ENCODE measurements at places on chromosomes 3 and 15. TPM values are rescaled to one million over a fixed set of nuclear protein-coding genes. Genes with fewer than 3 reads are reported as not detected.

Gene CCK
- not detected for total RNA-seq

Gene PAK6
- total RNA-seq = 0.09 TPM

Gene TMCO5A
- not detected for total RNA-seq

Gene AADACL2
- not detected for total RNA-seq

Gene DOCK3
- 0.29 TPM for total RNA-seq

Gene KNG1
- not detected for total RNA-seq

Gene GALNT15
- 1.3 TPM for total RNA-seq

Data from SJSA1 (cell line).